Stimulated activated CD4-positive, alpha-beta T cell treated with anti-CD3 and anti-CD28 coated beads, Interleukin-12 subunit alpha, Interleukin-12 subunit beta, amount 100 ng/mL, for 48 hours (primary cell): ENCODE measurements at places on chromosomes 1 and 21.

DNA sequence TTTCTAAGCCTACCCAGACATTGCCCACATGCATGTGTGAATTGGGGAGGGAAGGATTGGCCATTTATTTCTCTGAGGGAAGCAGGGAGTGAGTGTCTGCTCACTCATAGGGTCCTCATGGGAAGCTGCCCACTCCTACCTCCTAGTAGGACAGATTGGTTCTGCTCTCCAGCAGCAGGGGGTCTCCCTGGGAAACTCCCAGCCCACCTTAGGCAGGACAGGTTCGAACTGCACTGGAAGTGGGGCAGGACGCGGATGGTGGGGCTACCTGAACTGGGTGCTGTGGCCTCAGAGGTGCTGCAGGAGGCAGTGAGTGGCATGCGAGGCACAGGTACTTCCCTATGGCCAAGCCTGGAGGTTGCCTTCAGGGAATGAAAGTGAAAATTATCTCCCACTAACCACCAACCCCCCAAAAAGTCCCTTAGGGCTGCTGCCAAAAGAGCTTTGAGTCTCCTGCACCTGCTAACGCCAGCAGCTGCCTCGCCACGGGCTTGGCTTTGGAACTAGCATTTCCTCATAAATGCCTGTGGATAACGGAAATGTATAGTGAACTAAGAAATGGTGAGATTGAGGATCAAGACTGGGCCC lies 157.0 kb upstream of the COA6 start:
- no peak for DNase-seq

DNA sequence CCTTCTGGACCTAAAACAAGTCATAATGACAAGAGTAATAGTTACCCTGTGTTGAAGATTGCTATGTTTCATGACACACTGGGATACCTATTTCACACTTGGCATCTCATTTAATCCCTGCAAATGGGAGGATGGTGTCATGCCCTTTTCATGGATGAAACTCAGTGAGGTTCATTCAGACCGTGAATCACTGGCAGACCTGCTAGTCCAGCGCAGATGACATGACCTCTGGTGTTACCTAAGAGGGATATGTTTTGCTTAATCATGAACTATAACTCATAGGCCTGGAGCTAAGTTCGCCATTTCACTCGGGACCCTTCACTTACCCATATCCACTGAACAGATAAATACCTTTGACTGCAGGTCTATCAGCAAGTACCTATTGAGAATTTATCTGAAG lies 286.6 kb upstream of the FMN2 start:
- DNase-seq, result no peak

DNA sequence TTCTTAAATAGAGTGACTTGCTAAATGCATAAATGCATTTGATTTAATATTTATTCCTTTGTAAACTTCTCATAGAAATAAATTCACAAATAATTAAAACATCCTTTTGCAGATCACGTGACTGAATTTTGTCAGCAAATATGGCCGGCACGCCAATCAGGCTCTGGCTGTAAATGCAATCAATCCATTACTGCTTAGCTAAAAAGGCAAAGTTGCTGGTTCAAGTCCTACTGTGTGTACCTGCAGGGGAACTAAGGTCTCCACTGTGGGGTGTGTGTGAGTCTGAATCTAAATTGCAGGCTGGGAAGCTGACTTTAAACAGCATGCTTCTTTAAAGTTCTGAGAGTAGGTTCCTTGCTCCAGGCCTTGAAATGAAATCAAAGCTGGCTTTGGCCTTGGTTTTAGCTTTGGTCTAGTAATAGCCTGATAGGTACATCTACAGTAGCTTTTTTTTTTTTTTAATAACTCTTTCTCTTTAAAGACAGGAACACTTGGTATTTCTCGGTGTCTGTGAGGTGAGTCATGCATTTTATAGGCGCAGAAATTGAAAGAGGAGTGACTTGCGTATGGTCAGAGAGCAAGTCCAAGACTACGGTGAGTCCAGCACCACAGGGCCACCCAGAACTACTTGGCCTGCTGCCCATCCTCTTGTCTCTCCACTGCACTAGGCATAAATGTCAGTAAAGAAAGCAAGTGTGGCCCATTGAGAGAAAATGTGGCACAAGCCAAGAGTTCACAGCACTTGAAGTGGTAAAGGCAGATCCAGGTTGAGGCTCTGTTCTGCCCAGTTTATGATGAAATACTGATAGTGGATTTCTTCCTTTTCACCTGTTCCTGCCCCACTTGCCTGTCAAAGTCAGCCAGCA lies 36.2 kb upstream of the LYST start:
- DNase-seq, result no peak

DNA sequence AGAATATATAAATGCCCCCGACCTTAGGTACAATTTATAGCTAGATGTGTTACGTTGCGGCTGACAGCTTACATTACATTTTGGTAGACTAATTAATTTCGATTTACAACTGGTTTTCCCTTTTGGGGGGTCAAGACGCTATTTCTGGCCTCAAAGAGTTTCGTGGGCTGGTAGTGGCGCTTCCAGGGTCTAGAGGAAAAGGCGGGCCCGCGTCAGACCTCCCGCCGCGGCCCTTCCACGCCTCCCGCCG lies 391 bp downstream of the IFT25 start:
- DNase-seq, result no peak

- no peak for DNase-seq
These were observed 54.7 kb upstream of the MAN1A2 start for GRCh38 chr1:117312453-117313138.

- DNase-seq, result no peak
These were observed 139.7 kb upstream of the BEND5 start for GRCh38 chr1:48916130-48917069.

DNA sequence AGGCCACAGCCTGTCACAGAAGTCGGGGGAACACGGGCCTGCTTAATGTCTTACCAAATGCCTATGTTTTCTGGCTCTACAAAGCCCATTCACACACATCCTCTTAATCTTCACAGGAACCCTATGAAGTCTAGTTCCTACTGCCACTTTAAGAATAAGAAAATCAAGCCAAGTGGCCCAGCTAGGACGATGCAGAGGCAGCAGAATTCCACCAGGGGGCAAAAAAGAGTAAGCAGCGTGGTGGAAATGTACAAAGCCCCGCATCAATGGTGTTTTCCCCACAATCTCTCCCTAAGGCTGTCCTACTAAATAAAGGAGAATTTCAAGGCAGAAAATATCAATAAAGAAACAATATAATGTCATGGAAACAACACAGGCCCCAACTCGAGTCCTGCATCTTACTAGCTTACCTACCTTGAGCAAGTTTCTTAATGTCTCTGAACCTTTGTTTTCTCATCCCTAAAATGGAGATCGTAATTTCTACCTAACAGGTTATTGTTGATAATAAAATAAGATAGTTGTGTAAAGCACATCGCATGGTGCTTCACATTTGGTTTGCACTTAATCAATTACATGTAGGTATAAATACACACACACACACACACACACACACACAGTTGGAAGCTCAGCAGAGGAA lies 21.4 kb downstream of the SEC16B start:
- peak; percentile 3 for DNase-seq

DNA sequence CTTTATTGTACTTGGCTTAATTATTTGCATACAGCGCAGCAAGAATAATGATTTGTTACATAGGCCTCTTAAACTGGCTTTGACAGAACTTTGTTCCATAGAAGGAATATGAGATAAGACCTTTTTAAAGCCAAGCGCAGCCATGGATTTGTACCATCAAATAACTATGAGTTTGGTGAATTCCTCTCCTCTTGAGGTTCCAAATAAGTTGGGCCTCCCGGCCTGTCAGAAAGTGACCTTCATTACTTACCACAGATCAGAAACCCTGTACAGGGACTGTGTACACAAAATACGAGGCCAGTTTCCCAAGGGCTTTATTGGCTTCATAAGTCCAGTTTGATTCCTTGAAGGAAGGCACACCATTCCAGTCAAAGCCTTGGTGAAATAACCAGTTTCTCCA lies 21.8 kb upstream of the HSD3B1 start:
- DNase-seq, result no peak

- no peak for DNase-seq
These were observed 2.5 kb upstream of the TMEM9 start for GRCh38 chr1:201156819-201157218.

DNA sequence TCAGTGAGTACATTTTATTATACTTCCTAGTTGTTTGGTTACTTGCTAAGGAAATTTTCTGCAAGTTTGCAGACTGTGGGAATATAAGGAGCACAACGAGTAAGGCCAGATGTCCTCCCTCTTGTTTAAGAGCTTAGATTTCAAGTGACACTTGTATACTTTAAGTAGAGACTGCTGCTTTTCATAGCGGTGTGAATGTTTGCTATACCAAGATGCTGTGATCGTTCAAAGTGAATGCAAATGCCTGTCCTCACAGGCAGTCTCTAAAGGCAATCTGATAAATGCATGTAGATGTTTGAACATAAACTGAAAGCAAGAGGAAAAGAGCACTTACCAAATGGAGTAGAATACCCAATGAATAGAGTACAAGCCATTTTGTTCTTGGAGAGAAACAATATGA lies 226.4 kb downstream of the NRIP1 start:
- no peak for DNase-seq

GRCh38 chr21:32844653-32845436 lies 73.3 kb upstream of the PAXBP1 start:
- no peak for DNase-seq

DNA sequence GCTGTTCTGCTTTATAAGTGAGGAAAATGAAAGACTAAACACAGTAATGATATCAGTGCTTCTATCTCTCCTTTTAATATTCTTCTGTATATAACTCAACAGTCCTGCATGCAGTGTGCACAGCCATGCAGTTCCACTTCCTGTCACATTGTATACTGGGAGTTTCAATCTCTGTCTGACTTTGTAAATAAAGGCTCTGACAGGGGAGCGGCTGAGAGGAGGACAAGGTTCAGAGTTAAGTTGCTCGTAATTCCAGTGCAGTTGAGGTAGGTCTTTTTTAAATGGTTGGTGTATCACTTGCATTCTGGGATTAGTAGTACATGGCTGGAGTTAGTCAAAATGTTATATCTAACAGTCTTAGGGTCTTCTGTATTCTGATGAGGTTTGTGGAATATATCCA lies 264.5 kb downstream of the OLFM3 start:
- DNase-seq, result no peak

- no peak for DNase-seq
These were observed 21.2 kb upstream of the CENPF start for GRCh38 chr1:214581785-214582184.

DNA sequence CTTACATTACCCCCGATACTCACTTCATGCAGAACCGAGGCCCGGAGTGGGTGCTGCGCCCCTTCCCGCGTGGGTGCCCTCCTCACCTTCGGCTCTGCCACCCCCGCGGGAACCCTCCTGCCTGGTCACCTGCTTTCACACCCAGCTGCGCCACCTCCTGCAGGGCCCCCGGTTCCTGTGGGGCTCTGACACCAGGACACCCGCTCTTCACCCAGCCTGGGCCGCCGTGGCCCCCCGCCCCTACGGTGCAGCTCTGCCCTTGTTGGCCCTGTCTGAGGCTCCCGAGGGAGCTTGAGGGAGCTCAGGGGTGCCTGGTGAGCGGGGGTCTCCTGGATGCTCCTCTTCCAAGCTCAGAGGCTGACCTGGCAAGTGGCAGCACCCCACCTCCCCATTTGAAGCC lies 19.0 kb downstream of the RRP1 start:
- no peak for DNase-seq

- no peak for DNase-seq
These were observed 16.5 kb upstream of the ZC3H11B start for GRCh38 chr1:219629296-219629880.

DNA sequence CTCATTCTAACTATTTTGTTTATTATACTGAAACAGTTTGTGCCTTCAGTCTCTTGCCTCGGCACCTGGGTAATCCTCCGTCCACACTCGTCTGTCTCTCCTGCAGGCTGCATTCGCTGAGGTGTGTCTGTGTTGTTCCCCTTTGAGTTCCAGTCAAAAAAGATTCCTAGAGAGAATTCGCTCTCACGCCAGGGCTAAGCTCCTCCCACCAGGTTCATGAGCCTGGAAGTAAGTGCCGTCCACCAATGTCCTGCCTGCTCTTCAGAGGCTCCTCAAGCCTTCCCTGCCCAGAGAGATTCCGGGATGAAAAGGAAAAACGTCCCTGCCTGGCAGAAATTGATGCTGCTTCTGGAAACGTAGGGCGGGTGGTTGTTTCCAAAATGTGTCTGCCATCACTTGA lies 12.9 kb downstream of the KIAA2013 start:
- DNase-seq, result no peak

DNA sequence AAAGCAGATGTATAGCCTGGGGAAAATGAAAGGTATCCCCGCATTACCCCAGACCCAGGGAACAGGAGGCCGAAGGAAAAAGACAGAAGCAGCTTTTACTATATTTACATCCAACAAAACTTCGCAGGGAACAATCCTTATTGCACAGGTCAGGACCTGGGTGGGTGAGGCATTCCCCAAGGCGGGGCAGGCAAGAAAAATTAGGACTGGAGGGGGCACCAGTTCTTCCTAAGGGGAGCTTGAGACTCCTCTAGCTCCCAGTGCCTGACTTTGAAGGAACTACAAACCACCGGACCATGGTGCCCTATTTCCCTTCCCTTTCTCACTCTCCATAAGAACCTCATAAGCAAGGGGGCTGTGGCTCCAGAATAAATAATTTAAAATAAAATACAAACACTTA lies 6.7 kb upstream of the GATAD2B start:
- no peak for DNase-seq

DNA sequence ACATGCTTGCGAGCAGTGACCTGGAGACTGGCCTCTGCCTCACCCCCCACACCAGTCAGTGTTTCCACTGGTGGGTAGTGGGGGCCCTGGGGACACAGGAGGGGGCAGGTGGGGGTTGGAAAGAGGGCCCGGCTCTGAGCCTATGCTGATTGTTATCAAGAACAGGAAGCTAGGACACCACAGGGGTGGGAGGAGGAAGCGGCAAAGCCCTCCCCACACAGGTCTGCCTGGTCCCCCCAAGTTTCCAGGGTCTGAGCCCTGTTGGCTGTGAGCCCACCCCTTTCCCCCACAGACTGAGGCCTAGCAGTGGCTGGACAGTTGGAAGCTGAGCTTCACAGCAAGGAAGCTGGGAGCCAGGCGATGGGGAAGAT lies 1.6 kb upstream of the PTPN7 start:
- no peak for DNase-seq

DNA sequence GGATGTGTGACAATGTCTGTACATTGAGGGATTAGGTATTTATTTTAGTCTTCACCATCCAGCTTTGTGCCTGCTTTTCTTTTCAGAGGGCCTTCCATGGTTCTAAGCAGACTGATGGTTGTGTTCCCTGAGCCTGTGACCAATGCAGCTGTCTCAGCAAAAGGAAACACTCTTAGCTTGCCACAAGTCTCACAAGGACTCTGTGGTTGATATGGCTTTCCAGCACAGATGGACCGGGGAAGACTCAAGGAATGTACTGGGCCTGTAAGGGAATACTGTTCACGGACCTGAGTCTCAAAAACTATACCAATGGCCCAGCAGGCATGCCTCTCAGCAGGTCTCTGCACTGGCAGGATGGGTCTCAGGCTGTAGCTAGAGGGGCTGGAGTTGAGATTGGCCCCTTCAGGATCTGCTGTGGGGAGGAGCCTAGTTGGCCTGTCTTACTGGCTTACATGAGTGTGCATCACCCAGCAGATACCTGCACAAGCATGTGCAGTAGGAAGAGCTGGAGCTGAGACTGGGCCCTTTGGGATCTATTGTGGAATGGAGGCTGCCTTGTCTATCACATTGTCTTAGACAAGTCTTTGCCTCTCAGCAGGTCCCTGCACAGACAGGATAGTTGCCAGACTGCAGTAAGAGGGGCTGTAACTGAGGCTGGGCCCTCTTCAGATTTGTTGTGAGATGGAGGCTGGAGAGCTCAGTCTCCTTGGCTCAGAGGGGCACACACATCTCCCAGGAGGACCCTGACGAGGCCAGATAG lies 52.0 kb upstream of the PDC start:
- no peak for DNase-seq
